Kidney epithelial cell (primary cell): ENCODE measurements at places on chromosomes 2 and 18. TPM values are rescaled to one million over a fixed set of nuclear protein-coding genes. Genes with fewer than 3 reads are reported as not detected.

GAD1 gene
- total RNA-seq, result 0.82 and 4.9 TPM in 2 replicates

SIX2 gene
- total RNA-seq, result 0.27 and 0.96 TPM in 2 replicates

NOSTRIN gene
- total RNA-seq, result 0.42 and 0.89 TPM in 2 replicates

KLHL29 gene
- 11.6 and 12.4 TPM in 2 replicates for total RNA-seq

COL4A3 gene
- 0.96 and 2.3 TPM in 2 replicates for total RNA-seq

ERICH2 gene
- 0.50 and 0.89 TPM in 2 replicates for total RNA-seq

RAB6D gene
- 0.27 and 0.63 TPM in 2 replicates for total RNA-seq

CNTNAP5 gene
- not detected in 2 replicates for total RNA-seq

ZSWIM2 gene
- not detected in 2 replicates for total RNA-seq

TSHZ1 gene
- 4.8 and 5.8 TPM in 2 replicates for total RNA-seq
